ENCODE measurements at places on chromosomes 6 and 20. TPM values are rescaled to one million over a fixed set of nuclear protein-coding genes. Genes with fewer than 3 reads are reported as not detected.

DNA sequence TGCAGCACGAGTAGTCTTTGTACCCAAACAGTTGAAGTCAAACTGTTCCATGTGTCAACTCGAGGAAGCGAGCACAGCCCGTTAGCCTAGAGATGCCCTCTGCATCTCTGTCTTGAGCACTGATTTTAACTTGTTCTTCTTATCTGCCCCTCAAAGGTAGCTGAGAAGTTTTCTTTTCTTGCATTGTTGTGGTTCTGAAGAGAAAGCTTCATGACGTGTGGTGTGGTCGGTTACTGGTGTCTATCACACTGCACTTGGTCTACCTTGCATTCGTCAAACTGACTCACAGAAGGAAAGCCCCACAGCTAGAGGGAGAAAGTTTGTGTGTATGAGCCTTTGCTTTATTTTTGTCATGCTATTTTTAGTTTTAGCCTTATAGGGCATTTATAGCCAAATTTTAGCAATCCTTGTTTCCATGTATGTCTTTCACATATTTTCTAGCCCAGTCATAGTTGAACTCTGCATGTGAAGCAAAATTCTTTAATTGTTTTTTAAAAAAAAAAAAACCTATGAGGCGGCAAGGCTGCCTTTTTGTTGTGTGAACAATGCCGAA lies 115.1 kb downstream of the JAG1 start:
- no peak overlapping the region for H3K4me3 ChIP-seq
- DNase-seq = no peak
- H3K27me3 ChIP-seq = no peaks in the 10 kb centered on the region
- H3K4me1 ChIP-seq = peaks cover 15% of the 10 kb centered on the region

DNA sequence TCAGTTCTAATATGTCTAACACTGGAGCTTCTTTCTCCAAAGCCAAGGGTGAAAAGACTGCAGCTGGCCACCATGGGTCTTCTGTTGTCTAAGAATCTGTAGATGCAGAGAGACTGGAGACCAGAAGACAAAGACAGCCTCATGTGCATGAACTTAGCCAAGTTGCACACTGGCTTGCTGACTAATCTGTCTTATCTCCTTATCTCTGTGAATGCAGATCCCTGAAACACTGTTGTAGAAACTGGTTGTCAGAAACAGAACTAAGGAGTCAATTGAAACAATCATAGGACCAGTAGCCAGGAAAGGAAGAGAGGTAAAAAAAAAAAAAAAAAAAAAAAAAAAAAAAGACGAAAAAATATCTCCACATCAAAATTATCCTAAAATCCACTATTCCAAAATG lies 109.7 kb downstream of the BFSP1 start:
- no peaks in the 10 kb centered on the region for H3K27me3 ChIP-seq
- H3K36me3 ChIP-seq = no peaks in the 10 kb centered on the region
- no peak overlapping the region for H3K4me3 ChIP-seq

- H3K27ac ChIP-seq = no peak overlapping the region
- H3K27me3 ChIP-seq = peaks cover 26% of the 10 kb centered on the region
- H3K36me3 ChIP-seq = no peaks in the 10 kb centered on the region
- DNase-seq = no peak
- H3K4me3 ChIP-seq = no peak overlapping the region
Observed at GRCh38 chr20:2449386-2449785, 21.2 kb downstream of the SNRPB start.

DNA sequence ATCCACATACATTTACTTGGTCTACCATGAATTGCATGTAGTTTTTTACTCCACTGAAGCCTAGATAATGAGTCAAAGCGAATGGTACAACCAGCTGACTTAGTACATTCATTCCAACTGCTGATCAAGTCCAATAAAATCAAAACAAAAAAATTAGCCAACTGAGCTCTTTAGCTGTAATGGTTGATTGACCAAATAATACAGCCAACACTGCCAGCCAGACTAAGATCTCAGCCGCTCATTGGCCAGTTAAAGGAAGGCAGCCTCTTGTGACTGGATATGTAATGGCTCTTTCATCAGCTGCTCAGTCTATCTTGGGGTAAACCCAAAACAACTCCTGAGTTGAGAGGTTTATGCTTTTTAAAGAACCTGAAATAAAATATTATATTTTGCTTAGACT lies 204.3 kb upstream of the RSPO3 start:
- H3K4me3 ChIP-seq = no peak overlapping the region
- H3K27ac ChIP-seq = no peak overlapping the region
- no peak for DNase-seq

The PSORS1C2 gene
- not detected for total RNA-seq

- peaks cover 17% of the 10 kb centered on the region for H3K36me3 ChIP-seq
- H3K4me1 ChIP-seq = no peaks in the 10 kb centered on the region
- no peaks in the 10 kb centered on the region for H3K27me3 ChIP-seq
- DNase-seq = no peak
Observed at GRCh38 chr6:78868116-78868515, 765 bp downstream of the IRAK1BP1 start.

The DNMT3B gene
- total RNA-seq = 8.4 TPM

DNA sequence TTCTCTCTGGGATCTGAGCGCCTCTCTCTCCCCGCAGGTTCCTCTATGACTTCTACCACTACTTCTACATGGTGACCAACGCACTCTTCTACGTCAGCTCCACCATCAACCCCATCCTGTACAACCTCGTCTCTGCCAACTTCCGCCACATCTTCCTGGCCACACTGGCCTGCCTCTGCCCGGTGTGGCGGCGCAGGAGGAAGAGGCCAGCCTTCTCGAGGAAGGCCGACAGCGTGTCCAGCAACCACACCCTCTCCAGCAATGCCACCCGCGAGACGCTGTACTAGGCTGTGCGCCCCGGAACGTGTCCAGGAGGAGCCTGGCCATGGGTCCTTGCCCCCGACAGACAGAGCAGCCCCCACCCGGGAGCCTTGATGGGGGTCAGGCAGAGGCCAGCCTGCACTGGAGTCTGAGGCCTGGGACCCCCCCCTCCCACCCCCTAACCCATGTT lies 36.3 kb upstream of the MRGBP start:
- DNase-seq = no peak
- no peaks in the 10 kb centered on the region for H3K36me3 ChIP-seq
- no peak overlapping the region for H3K4me3 ChIP-seq
- H3K27ac ChIP-seq = no peak overlapping the region

DNA sequence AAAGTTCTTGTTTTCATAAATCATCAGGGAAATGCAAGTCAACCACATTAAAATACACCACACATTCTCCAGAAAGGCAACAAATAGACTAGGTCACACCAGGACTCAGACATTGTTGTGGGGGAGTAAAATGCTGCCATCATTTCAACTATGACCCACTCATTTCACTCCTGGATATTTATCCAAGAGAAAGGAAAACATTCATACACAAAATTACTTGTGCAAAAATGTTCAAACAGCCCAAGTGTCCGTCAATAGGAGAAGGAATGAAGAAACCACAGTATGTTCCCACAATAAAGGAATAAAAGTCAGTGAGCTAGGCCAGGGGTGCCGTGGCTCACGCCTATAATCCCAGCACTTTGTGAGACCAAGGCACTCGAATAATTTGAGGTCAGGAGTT lies 81.5 kb upstream of the QKI start:
- no peaks in the 10 kb centered on the region for H3K36me3 ChIP-seq
- DNase-seq = no peak
- no peak overlapping the region for H3K27ac ChIP-seq

DNA sequence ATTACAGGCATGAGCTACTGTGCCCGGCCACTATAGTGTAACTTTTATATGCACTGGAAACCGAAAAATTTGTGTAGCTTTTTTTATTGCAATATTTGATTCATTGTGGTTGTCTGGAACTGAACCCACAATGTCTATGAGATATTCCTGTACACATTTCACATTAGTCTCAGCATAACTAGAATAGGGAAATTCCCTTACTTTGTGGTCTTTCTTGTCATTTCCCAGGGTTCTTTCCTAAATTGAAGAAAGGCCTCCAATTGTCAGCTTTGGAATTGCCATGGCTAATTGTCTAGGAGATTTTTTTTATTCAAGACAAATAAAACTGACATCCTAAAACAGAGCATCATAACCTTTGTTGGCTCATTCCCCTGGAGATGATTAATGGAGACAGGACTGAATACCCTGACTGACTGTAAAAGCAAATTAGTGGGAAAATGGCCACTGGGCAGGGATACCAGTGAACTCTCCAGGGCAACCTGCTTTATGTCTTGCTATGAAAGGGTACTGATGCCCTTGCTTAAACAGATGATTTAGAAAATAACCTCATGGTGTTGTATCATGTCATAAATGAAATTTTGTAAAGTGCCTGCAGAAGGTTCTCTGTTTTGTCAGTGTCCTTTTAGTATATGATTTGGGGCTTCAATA lies 576.9 kb downstream of the RFPL4B start:
- H3K4me3 ChIP-seq = no peak overlapping the region
- H3K27me3 ChIP-seq = no peaks in the 10 kb centered on the region
- H3K36me3 ChIP-seq = no peaks in the 10 kb centered on the region
- no peaks in the 10 kb centered on the region for H3K4me1 ChIP-seq
- no peak for DNase-seq

DNA sequence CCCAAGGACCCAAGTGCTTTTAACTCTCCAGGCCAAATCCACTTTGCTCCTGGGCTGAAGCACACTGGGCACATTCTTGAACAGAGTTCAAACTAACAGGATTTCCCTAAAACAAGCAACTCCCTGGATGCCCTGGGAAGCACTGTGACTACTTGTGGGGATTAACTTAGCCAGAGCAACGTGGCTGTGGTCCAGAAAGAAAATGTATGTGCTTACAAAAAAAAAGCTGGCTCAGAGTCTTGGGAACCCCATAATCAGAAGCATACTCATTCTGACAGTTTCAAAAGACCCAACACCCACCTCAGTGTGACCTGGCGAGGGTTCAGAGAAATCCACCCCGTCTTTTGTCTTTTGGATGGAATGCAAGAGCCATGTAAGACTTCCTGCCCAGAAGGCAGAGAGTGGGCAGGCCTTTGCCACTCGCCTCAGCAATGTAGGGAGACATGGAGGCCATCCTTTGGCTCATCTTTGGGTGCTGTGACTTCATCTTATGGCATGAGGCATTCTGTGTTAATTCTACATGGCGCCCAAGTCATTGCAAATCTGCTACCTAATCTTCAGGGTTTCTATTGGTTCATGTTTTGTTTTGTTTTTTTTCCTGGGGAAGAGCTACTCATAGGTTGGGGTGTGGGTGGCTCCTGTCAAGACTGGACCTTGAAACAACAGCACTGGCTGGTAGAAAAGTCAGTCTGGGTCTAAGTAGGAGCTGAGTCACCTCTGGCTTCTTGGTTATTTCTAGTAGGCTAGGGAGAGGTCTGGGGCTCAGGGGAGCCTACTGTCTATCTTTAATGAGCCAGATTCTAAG lies 248.6 kb upstream of the SUPT3H start:
- H3K27ac ChIP-seq = no peak overlapping the region
- no peak overlapping the region for H3K4me3 ChIP-seq
- H3K27me3 ChIP-seq = peaks cover 13% of the 10 kb centered on the region
- DNase-seq = no peak

The CAP2 gene
- total RNA-seq = 15.7 TPM

DNA sequence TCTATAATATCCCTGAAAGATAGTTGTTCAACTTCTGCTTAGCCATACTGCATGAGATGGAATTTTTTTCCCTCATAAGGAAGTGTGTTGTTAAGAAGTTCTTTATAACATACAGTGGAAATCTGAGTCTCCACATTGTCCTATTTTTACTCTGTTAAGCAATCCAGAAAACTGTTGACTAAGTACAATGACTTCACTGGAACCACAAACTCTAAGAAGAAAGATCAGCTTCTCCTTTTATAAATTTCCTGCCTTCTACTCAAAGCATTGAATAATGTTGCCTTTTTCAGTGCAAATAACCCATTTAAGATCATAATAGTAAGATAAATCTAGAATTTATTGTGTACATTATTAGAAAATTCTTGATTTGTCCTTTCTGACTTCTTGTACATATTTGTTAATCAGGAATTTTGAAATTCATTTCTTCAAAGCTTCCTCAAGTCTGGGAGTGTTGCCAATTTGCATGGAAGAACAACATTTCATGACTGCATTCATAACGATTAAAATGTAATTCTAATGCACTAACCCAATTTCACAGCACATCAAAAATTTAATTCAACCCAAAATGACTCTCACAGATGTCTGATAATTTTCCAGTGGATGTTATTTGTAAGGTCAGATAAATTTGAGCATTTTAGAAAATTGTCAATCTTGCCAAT lies 45.6 kb upstream of the ANKEF1 start:
- no peaks in the 10 kb centered on the region for H3K4me1 ChIP-seq
- no peaks in the 10 kb centered on the region for H3K27me3 ChIP-seq
- no peak overlapping the region for H3K27ac ChIP-seq
- H3K36me3 ChIP-seq = no peaks in the 10 kb centered on the region
- H3K4me3 ChIP-seq = no peak overlapping the region
- no peak for DNase-seq

The BPIFA1 gene
- total RNA-seq = not detected

The MATN4 gene
- 0.17 TPM for total RNA-seq

- no peak overlapping the region for H3K27ac ChIP-seq
- peaks cover 11% of the 10 kb centered on the region for H3K36me3 ChIP-seq
- no peak overlapping the region for H3K4me3 ChIP-seq
- no peaks in the 10 kb centered on the region for H3K27me3 ChIP-seq
- peaks cover 38% of the 10 kb centered on the region for H3K4me1 ChIP-seq
Observed at GRCh38 chr20:58342104-58342945, 32.8 kb downstream of the RAB22A start.

DNA sequence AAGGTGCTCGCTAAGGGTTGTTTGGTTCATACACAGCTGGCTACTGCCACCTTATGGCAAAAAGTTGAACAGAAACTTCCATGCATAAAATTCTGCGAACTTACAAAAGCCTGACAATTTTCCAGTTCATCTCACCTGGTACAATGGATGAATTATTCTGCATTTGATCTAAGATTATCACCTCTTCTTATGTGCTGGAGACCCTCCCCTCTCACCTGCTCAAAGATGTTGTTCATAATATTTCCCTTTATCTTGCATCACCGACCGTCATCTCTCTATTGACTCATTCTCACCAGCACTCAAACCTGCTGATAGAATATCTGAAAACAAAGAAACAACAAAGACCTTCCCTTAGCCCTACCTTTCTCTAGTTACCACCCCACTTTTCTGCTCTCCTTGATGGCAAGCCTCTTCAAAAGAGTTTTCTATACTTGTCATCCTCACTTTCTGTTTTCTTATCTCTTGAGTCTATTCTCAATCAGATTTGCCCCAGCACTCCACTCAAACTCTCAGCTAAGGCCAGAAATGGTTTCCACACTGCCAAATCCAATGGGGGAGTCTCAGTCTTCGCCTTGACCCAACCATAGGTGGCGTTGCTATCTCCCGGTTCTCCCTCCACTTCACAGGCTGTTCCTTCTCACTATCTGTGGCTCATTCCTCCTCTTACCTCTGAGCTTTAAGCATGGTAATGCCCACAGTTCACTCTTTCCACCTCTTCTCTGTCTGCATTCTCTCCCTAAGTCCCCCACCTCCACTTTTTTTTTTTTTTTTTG lies 25.8 kb downstream of the SNRNP48 start:
- H3K36me3 ChIP-seq = peaks cover 11% of the 10 kb centered on the region
- peak; percentile 32 for DNase-seq
- H3K4me1 ChIP-seq = peaks cover 27% of the 10 kb centered on the region
- peak overlapping the region; percentile 54 for H3K4me3 ChIP-seq
- peak overlapping the region; percentile 80 for H3K27ac ChIP-seq
- H3K27me3 ChIP-seq = peaks cover 17% of the 10 kb centered on the region

- peaks cover 32% of the 10 kb centered on the region for H3K4me1 ChIP-seq
- H3K36me3 ChIP-seq = peaks cover 6% of the 10 kb centered on the region
- H3K27ac ChIP-seq = no peak overlapping the region
- no peak for DNase-seq
Observed at GRCh38 chr6:132725947-132726607, 12.2 kb upstream of the VNN1 start.

- H3K4me3 ChIP-seq = peak within 1 kb of the TSS; percentile 70
- H3K27ac ChIP-seq = no peak within 1 kb of the TSS
- peaks cover 16% of the 10 kb centered on the region for H3K27me3 ChIP-seq
- H3K4me1 ChIP-seq = peaks cover 6% of the 10 kb centered on the region
Observed at GRCh38 chr6:84033523-84034451, at the start of gene MRAP2. Gene MRAP2 (plus strand): TSS chr6:84033772. CDS start chr6:84055319, 21,547 bp downstream.

The POU3F2 gene
- total RNA-seq = not detected

Data from Calu3 (cell line).